8988T (cell line): ENCODE measurements at places on chromosomes 11 and 22.

DNA sequence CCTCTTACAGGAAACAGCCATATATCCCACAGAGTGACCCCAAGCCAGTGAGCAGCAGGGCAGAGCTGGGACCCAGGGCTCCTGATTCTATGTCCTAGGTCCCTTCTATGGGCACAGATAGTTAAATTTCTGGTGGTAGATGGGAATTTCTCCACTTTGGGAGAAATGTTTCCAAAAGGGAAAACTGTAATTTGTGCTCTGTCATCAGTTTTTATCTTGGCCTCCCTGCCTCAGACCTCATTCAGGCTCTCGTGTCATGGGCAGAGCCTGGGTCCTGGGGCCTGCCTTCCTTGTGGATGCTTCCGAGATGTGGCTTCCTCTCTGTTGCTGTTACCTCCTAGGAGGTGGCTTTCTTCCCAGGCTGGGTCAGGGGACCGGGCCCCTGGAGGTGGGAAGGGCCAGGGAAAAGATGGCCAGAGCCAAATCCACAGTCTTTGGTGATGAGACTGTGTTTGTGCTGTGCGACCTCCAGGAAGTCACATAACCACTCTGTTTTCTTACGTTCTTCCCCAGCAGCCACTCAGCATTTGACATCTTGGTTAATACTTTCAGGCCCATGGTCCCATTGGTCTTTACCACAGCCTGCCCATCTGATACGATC is 8.6 kb downstream of the LRRC32 start:
- no peak for DNase-seq

DNA sequence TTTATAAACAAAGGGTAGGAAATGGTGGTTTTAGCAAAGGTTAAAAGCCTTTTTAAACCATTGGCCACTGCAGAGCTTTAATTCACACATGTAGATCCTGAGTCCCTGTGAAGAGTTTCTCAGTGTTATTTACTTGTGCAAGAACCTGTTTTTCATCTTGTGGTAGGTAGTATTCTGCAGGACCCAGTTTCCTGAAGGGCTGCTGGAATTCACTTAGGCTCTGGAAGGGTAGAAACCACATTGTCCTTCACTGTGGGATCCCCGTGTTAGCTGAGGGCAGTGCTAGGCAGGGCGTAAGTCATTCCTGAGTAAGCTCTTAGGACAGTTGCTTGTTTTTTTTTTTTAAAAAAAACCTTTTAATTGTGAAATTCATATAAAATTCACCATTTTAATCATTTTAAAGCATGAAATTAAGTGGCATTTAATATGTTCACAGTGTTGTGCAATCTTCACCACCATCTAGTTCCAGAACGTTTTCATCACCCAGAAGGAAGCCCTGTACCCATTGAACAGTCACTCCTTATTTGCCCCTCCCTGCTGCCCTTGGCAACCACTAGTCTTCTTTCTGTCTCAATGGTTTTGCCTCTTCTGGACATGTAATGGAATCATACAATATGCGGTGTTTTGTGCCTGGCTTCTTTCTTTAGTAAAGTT is 77.7 kb downstream of the C22orf31 start:
- no peak for DNase-seq

DNA sequence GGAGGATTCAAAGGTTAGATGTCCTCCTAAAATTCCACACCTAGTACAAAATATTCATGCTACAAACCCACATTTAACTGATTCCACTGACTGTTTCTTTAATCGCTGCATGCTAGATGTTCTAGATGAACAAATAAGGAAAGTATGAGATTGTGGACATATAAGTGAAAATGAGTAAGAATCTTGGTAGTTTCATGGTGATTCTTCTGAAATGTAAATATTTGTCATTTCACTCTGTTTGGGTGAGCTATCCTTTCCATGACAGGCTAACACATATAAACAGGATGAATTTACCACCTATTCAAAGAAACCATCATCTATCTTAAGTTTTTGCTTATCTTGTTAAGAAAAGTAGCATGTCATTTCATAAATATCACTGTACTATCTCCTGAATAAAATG is 14.8 kb downstream of the OR5B3 start:
- no peak for DNase-seq

- DNase-seq = no peak
These were observed 60.3 kb downstream of the SPON1 start for GRCh38 chr11:14022821-14023220.

- peak; percentile 97 for DNase-seq
These were observed at the start of the genes ILK and RRP8 for GRCh38 chr11:6603287-6604080. ILK (plus strand) TSS chr11:6603774; CDS start chr11:6604272, 498 bp downstream. RRP8 (minus strand) TSS chr11:6603616; CDS start chr11:6603502, 114 bp downstream.

GRCh38 chr11:72102946-72103753 is at the start of gene LAMTOR1:
LAMTOR1 (minus strand) TSS chr11:72103297; CDS start chr11:72103224, 73 bp downstream.
- DNase-seq = peak; percentile 83

GRCh38 chr11:132402071-132402684 is 1031.8 kb downstream of the NTM start:
- no peak for DNase-seq

DNA sequence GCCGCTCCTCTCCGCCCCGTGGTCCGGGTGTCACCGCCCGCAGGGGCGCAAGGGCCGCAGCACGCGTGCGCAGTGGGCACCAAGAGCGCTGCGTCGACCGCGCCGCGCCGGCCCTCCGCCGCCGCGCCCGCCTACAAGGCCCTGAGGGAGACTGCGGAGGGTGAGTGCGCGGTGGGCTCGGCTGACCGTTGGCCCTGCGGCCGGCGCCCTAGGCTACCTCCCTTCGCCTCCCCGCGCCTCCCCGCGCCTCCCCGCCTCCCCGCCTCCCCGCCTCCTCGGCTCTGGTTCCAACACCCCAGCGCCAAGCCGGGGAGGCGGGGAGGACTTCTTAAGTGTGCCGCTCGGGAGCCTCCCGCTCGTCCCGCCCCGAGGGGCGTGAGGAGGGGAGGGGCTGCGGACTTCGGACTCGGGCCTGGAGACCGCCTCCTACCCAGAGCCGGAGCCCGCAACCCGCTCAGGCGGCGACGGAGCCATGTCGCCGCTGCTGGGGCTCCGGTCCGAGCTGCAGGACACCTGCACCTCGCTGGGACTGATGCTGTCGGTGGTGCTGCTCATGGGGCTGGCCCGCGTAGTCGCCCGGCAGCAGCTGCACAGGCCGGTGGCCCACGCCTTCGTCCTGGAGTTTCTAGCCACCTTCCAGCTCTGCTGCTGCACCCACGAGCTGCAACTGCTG is at the start of gene AQP11:
Gene AQP11 (plus strand): TSS at position 433 of the 673 bp plus-strand sequence. CDS start 40 bp downstream, at position 473.
- peak; percentile 82 for DNase-seq

- no peak for DNase-seq
These were observed 14.9 kb downstream of the SLC25A18 start for GRCh38 chr22:17578136-17578754.

DNA sequence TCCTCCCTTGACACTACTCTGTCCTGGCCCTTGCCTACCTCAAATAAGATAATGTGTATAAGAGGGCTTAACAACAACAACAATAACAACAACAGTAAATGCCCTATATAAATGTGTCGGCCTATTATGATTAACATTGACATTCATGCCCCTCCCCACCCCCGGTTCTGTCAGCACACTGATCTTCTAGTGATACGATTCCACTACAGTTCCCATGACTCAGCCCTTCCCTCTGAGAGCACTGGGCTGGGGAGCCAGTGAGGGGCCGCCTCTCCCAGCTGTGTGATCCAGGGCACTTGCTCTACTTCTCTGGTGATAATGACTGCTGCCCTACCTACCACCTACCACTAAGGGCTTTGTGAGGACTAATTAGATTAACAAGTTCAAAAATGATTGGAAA is 92.2 kb upstream of the PHOX2A start:
- DNase-seq = no peak

DNA sequence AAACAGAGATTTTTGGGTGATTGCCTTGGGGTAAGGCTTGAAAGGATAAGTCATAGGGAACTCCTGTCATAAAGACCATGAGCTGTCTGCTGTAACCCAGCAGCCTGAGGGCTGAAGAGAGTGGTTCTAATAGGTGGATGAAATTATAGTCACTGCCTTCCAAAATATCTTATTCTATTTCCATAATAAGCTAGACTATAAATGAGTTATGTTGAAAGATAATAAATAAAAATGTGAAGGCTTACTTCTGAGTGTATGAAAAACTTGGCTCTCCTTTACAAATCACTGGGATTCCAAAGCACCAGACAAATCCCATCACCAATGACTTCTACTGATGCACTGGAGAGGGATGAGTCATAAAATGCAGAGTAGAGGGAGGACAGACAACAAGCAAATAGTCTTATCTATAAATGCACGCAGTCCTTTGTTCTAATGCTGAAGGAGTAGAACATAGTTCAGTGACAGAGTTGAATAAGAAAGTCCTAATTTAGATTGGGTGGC is 775.0 kb upstream of the LRRC4C start:
- DNase-seq = no peak

GRCh38 chr22:30167296-30167695 is 79.3 kb downstream of the LIF start:
- DNase-seq = no peak

- no peak for DNase-seq
These were observed 1396.7 kb downstream of the BRD1 start for GRCh38 chr22:48431014-48431413.

DNA sequence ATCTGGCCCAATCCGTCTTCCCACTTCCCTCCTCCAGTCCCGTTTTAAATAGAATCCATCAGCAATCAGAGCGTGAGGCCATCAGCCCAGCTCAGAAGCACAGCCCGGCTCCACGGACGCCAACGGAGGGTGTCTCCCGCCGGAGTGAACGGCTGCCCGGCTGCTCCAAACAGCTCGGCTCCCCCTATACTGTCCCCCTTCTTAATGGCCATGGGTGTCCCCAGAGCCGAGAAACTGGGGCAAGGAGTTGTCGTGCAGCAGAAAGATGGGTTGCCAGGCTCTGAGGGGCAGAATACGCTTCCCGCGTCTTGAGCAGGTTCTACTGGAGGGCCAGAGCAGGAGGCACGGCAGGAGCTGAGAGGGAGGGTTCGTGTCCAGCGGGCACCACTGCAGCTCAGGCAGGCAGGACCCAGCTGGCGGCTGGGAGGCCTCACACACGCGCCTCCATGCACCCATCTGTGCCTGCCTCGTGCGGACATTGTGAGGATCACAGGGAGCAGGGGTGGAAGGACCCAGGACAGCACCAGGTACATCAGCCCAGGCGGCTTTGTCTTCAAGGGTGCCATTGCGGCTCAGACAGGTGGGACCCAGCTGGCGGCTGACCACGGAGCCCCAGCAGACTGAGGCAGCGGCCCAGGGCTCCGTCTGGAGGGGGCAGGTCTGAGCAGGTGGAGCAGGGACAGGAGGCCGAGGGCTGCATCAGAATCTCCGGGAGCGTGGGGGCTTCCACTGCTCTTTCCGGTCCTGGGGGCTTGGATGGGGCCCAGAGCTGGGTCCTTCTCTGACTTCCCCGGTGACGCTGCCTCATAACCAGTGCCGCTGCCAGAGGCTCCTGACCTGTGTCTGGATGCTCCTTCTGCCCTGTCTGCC is 882.7 kb downstream of the BRD1 start:
- no peak for DNase-seq

GRCh38 chr11:70146299-70146698 is 56.8 kb upstream of the FADD start:
- no peak for DNase-seq

GRCh38 chr11:70464509-70465361 is 66.4 kb downstream of the CTTN start:
- DNase-seq = no peak

DNA sequence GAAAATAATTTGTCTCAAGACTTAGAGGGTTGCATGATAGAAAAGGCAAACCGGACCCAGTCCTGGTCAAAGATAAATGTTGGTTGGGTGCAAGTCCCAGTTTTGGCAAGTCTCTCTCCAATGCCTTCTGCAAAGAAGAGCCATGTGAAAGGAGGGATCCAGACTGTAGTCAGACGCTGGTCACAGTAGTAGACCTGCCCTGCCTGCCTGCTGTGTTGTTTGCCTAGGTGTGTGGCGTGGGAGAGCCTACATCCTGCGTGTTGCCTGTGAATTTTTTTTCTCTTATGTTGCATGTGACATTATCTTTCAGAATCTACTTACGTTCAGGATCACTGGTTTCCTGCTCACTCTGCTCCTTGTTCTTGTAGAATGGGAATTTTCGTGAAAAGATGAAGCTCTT is 197.6 kb upstream of the CCDC90B start:
- DNase-seq = no peak

DNA sequence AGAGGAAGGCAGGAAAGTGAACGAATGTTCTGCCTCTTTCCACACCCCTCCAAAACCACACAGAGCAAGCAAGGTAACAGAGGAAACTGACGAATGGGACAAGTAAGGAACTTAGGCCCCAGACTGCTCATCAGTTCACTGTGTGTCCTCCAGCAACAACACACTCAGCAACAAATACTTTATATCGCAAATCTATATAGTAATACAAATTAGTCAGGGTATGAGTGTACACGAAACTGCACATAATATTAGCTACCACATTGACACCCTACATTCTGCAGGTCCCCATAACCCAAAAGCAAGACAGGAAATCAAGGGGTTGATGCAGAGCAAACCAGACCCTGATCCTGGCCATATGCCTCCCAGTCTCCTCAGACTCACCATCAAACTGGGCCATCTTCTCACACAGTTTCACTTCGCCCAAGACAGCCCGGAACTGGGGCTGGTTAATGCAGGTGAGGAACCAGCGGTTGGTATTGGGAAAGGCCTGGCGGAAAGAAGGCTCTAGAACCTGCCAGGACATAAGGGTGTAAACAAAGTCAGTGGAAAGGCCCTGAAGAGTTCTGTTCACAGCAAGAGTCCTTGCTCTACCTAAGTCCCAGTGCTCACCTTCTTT is 6.6 kb downstream of the EEF1G start:
- no peak for DNase-seq

DNA sequence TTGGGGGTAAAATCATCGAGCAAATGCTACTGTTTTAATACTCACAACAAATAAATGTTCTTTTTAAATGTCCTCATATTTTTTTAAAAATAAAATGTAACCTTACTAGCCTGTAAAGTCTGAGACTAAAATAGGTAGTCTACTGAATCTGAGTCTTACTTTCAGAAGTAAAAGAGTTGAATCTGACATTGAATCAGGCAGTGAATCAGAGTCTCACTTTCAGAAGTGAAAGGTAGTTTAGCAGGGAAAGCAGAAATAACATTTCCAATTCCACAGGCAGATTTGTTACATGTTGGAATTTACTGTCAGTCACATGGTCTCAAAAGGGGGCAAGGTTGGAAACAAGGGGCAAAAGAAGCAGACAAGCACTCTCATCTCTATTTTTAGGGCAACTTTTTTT is 143.0 kb downstream of the ELP4 start:
- DNase-seq = no peak

DNA sequence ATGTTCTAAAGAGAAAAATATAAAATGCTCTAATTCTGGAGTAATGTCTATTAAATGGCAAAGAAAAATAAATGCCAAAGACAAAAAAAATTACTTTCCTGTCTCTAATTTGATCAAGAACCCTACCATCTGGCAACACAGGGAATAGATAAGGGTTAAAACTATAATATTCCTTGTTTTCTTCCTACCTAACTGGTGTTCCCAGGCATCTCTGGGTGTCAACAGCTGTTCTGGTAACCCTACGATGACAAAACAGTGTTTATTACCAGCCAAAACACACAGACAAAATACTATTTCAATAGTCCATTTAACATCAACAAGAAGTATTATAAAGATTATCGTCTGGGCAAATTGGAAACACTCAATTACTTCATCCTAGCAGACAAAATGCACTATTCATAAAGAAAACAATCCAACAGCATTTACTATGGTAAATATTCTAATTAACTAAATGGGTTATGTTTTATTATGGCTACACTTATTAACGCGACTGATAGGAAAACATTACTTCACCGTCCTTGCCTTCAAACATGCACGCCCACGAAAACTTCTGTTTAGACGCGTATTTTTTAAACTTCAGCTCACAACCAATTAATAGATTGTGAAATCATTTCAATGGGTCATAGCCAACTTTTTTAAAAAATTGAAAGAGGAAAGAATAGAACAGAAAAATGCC is 50.6 kb downstream of the LGR4 start:
- no peak for DNase-seq

GRCh38 chr11:64372802-64373597 is 14.0 kb downstream of the RPS6KA4 start:
- DNase-seq = peak; percentile 69
